ENCODE measurements at places on chromosomes 16 and 17. TPM values are rescaled to one million over a fixed set of nuclear protein-coding genes. Genes with fewer than 3 reads are reported as not detected.

The PRAC2 gene
- total RNA-seq: not detected

The CCDC40 gene
- total RNA-seq: 4.0 TPM

The RNF112 gene
- total RNA-seq: 1.5 TPM

The AATK gene
- total RNA-seq: 0.37 TPM

The UBN1 gene
- 23.1 TPM for total RNA-seq

The TPSB2 gene
- total RNA-seq: not detected

Measured in subcutaneous preadipocyte (primary cell).